Tibial nerve (tissue), 4 donors: ENCODE measurements at places on chromosomes 12 and 14. TPM values are rescaled to one million over a fixed set of nuclear protein-coding genes. Genes with fewer than 3 reads are reported as not detected.

Gene AMDHD1
- total RNA-seq, result 2.0 TPM

Gene TSPAN11
- 30.6 TPM for total RNA-seq

Gene ALX1
- total RNA-seq, result not detected

Gene LRRC43
- total RNA-seq, result not detected

Gene CHGA
- not detected for total RNA-seq

Gene MMAB
- total RNA-seq, result 31.6 TPM

Gene LBHD2
- not detected for total RNA-seq

Gene SSTR1
- total RNA-seq, result 2.1 TPM

Gene JKAMP
- 38.0 TPM for total RNA-seq

Gene HCAR1
- total RNA-seq, result 1.8 TPM

Gene CIT
- total RNA-seq, result 24.7 TPM

Gene GALNT8
- total RNA-seq, result 3.1 TPM

Gene RTL1
- total RNA-seq, result not detected

Gene KLRK1
- 0.60 TPM for total RNA-seq

Gene TBX3
- total RNA-seq, result 13.5 TPM

Gene SGPP1
- 43.5 TPM for total RNA-seq

Gene RNASE4
- total RNA-seq, result 98.3 TPM

Gene PIWIL1
- not detected for total RNA-seq

Gene GALNT16
- total RNA-seq, result 8.3 TPM

Gene KCNC2
- total RNA-seq, result 1.5 TPM

Gene FGF23
- not detected for total RNA-seq

Gene RASAL1
- 2.2 TPM for total RNA-seq

Gene C1QL4
- total RNA-seq, result not detected

Gene SPIC
- total RNA-seq, result not detected

Gene DEGS2
- total RNA-seq, result 1.3 TPM

Gene RAD51B
- 13.3 TPM for total RNA-seq

Gene PTCSC3
- not detected for total RNA-seq
